ENCODE measurements at places on chromosomes 2 and 18. TPM values are rescaled to one million over a fixed set of nuclear protein-coding genes. Genes with fewer than 3 reads are reported as not detected.

DNA sequence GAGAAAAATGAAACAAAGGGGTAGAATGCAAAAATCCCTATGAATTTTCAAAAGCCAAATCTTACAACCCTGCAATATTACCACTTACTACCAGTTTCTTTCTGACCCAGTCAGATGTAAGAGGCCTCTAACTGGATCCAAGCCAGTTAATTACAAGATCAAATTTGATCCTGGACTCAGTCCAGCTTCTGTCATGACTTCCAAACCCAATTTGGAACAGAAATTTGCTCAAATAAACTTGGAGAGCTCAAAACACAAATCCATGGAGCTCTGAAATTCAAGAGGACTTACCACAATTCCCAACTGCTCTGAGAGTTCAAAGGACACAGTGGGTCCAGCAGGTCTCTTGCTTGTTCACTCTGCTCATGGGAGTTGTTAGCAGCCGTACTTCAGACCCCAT, 1271.7 kb upstream of the SLC39A10 start:
- DNase-seq, result no peak

Gene SLC23A3
- 6.2 TPM for polyA plus RNA-seq

GRCh38 chr2:225272173-225272572, 127.3 kb upstream of the NYAP2 start:
- no peak for DNase-seq

GRCh38 chr2:101792208-101792607, 94.7 kb downstream of the MAP4K4 start:
- no peak for DNase-seq

- no peak for DNase-seq
Measured at GRCh38 chr18:51614033-51614432, 416.6 kb upstream of the MEX3C start.

Gene TDRD15
- polyA plus RNA-seq, result not detected

- no peak for DNase-seq
Measured at GRCh38 chr2:113692698-113693428, 63.6 kb downstream of the SLC35F5 start.

Gene TLX2
- polyA plus RNA-seq, result 5.0 TPM

GRCh38 chr2:69741229-69741574, 732 bp upstream of the ANXA4 start:
- peak; percentile 80 for DNase-seq

Gene ALLC
- not detected for polyA plus RNA-seq

Gene CNTNAP5
- polyA plus RNA-seq, result 2.2 TPM

- no peak for DNase-seq
Measured at GRCh38 chr2:228762565-228762964, 508.5 kb downstream of the PID1 start.

Gene CYP26B1
- polyA plus RNA-seq, result 6.1 TPM

DNA sequence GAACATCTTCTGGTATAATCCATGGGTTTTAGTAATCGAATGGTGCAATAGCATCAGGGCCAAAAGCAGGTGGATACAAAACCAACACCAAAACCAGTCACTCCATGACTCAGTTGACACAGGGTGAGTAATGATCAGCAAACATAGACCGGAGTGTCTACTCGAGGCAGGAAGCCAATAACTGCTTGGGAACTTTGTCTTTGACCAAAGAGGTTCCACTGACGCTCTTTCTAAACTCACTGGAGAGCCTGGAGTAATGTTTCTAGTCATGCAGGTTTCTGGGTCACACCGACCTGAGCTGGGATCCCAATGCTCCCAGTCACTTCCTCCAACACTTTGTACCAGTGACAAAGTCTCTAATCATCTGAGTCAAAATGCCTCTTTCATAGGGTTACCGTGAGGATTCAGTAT, 30.9 kb downstream of the MREG start:
- no peak for DNase-seq

DNA sequence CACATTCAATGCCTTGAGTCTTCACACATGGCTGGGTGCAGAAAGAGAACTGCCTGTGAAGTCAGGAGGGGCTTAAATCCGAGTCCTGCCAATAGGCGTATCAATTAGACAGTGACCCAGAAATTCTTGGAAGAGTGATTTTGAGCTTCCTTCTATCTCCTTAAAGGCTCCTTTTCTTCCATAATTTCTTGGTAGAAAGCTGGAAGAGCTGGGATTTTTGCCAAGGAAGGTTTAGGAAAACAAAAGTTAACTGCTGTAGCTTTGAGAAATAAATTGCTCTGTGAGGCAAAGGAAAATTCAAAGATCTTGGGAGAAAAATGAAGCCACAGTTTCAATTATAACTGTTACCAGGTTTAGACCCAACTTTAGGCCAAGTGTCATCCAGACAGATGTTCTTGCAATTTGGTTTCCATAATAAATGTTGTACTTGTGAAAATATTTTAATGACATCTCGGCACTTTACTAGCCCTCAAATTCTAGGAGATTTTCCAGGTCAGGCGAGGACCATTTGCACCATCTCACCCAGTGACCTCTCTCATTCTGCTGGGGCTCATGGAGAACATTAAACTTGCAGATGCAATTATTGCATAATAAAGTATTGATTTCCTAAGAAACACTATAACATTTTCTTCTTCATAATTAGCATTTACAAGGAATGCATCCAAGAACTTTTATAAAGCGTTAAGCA, 329.7 kb upstream of the MEIS1 start:
- no peak for DNase-seq

- DNase-seq, result no peak
Measured at GRCh38 chr2:51722311-51722710, 690.4 kb upstream of the NRXN1 start.

Gene AOX1
- 6.4 TPM for polyA plus RNA-seq

DNA sequence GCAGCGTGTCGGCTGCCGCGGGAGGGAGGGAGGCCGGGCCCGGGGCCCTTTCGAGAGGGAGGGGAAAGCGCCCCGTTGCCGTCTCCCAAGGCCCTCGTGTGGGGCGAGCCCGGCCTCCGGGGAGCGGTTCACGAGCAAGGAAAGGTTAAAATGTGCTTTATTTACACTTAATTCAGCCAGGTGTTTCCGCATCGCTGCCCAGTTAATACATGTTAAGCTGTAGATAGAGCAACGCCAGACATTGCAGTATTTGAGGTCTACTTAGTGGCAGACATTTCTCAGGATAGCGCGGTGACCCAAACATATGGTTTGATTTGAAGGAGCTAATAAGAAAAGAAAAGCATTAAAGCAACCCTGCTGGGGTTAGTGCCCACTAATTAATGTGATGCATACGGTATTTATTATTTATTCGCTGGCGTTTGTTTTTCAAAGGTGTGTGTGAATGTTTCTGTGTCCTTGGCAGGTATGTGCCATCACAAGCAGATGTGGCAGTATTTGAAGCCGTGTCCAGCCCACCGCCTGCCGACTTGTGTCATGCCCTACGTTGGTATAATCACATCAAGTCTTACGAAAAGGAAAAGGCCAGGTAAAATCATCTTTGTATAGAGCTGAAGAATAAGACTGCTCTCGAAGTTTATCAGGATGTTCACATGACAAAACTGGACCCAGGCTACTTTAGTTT, 571 bp downstream of the EEF1B2 start:
- no peak for DNase-seq

GRCh38 chr2:69469375-69469774, 32.1 kb upstream of the NFU1 start:
- no peak for DNase-seq

DNA sequence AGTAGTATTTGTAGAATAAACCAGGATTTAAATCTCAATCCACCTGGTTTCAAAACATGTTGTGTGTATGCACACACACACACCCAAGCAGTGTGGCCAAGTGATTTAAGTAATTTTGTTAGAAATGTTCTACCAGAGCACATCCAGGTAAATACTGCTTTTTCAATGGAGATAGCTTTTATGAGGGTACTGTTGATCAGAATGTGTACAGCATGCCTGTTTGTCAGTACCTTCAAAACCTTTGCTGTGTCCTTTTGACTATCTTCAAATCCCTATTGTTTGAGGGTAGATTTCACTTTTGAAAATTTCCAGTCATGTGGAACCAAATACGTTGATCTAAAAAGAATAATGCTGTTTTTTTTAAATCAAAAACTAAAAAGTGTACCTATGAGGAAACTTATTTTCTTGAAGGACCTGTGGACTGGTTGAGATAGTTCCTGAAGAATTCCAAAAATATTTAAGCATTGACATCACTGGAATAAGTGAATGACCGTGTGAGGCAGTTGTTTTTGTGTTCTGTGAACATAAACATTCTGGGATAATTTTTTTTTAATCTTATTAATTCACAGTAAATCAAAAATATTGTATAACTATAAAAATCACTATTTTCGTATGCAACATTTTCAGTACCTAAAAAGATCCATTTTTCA, 70.9 kb downstream of the PTRHD1 start:
- no peak for DNase-seq

DNA sequence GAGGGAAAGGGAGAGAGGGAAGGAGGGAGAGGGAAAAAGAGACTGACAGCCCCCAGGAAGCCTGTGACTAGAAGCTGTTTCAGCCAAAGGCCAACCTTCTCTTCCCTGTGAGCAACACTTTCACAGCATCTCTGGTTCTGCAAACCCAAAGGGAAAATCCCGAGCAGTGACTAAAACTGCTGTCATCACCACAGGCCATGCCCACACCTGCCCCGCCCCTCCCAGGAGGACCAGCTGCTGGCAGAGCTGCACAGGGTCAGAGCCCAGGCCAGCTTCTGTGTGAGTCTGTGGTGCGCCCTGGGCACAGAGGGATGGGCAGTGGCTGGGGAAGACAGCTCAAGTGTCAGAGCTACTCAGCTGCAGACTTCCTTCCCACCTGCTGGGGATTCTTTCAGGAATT, 64.9 kb upstream of the OTOS start:
- no peak for DNase-seq

- no peak for DNase-seq
Measured at GRCh38 chr18:54100920-54101470, 123.5 kb downstream of the MBD2 start.

DNA sequence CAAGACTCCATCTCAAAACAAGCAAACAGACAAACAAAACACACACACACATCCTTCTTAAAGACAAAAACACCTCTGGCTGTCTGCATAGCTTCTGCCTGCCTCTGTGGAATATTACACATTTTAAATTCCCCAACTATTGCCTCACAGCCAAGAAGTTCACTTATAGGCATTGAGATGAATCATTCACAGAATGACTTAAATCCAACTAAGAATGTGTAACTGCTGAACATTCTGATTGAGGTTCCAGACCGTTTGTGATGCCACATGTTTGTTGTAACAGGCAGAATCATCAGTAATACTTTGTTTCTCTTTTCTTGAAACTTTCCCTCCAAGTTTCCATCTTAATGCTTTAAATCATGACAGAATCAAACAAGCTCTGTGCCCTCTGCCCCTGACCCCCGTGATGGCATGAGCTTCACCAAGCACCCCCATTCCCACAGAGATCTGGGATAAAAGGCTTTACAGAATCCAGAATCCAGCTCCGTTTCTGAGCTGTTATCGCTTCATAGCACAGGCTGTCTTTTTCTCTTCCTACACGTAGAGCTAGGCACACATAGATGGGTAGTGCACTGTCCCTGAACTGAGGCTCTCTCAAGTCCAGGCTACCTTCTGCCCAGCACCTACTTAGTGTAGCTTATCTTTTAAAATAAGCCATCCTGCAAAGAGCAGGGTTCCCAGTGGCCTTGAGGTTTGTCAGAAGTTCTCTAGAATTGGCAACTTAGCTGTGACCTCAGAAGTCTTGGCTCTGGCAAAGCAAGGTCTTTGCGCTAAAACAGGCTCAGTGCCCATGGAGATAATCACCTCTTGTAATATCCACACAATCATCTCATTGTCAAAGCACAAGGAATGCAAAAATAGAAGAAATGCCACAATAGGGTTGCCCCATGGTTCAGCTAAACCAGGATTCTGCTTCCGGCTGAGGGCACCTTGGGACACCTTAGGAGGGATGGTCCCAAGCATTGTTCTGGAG, 32.9 kb downstream of the EPAS1 start:
- no peak for DNase-seq

DNA sequence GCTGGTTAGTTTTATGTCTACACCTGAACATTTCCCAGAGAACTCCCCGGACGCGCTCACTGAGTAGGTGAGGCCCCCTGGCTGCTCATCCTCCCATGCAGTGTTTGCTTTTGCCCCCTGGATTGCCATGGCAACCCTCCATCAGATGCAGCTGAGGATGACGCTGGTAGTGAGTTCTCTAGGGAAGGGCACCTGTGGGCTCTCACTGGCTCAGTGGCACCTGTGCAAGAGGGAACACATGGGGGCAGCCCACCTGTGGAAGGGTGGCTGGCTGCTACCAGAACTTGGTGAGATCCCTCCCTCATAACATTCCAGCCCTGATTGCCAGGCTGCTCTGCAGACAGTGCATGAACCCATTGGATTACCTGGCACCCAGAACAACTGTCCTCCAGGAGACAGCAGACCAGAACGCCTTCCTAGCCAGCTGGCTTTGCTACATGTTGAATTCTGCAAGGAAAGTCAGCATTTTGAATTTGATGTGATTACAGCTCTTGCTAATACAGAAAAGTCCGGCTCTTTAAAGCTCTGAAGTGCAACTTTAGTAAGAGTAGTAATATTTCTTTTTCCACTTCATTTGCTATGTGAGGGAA, 21.7 kb downstream of the COA5 start:
- no peak for DNase-seq

DNA sequence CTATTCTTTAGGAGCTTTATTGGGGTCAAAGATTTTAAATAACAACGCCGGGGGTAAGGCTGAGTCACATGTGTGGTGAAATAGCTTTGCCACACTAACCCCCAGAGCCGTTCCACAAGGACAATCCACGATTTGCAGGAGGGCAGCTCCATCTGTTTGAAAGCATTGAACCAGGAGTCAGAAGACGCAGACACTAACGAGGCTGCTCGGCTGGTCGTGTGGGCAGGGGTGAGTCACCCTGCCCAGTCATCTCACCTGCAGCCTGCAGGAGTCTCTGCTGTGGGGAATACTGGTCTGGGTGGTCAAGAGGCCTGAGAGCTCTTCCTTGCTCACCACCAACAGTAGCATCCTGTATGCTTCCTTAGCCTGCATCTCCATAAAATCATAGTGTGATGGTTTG, 149.2 kb upstream of the NCK2 start:
- DNase-seq, result no peak

Gene FEV
- 11.9 TPM for polyA plus RNA-seq

- DNase-seq, result no peak
Measured at GRCh38 chr2:203722411-203722810, 16.0 kb downstream of the CD28 start.

Gene CELF4
- polyA plus RNA-seq, result 16.2 TPM

DNA sequence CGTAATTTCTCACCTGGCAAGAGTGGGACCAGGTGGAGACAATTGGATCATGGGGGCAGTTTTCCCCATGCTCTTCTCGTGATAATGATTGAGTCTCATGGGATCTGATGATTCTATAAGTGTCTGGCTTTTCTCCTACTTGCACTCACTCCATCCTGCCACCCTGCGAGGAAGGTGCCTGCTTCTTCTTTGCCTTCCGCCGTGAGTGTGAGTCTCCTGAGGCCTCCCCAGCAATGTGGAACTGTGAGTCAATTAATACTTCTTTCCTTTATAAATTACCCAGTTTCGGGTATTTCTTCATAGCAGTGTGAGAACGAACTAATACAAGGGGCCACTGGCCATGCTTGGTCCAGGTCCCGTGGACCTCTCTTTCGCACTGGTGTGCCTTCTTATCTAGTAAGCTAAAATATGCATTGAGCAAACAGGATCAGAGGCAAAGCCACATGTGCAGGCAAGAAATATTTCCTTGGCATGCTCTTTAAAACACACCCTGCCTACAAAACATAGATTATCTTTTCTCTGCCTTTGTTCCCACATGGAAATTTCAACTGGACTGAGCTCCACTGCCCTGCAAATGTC, 821.1 kb downstream of the TRIB2 start:
- peak; percentile 14 for DNase-seq

Gene MSTN
- 0.66 TPM for polyA plus RNA-seq
